ENCODE measurements at places on chromosomes 5 and 9.

DNA sequence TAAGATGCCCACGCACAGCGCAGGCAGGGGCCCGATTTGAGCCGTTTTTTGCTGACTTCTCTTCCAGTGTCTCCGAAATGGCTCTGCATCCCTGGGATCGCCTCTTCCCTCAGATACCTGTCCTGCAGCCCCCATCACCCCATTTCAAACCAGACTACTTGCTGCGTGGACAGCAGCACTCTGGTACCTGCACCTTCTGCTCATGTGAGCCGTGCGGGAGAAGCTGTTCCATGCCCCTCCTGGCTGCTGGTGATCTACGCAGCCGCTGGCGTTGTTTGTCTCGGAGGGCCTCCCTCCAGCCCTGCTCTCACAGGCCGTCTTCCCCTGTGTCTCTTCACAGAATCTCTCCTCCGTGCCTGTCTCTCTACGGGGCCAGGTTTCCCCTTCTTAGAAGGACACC is 13.4 kb downstream of the CEP72 start:
- no peak for DNase-seq

DNA sequence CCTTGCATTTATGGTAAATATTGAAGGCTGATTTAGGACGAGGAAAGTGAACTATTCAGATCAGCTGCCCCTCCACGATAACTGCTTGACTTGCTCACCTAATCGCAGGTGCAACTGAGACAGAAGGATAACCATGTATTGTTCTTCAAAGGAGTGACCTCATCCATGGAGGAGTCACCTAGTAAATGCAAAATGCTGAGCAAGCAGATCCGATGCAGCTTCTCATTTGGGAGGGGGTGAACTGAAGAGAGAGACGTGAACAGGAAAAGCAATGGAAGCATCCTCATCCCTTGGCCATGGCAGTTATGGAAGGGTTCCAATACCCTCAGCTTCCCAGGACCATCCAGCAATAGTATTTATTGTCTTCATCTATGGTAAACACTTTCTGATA is 47.5 kb downstream of the RASGRF2 start:
- no peak for DNase-seq

DNA sequence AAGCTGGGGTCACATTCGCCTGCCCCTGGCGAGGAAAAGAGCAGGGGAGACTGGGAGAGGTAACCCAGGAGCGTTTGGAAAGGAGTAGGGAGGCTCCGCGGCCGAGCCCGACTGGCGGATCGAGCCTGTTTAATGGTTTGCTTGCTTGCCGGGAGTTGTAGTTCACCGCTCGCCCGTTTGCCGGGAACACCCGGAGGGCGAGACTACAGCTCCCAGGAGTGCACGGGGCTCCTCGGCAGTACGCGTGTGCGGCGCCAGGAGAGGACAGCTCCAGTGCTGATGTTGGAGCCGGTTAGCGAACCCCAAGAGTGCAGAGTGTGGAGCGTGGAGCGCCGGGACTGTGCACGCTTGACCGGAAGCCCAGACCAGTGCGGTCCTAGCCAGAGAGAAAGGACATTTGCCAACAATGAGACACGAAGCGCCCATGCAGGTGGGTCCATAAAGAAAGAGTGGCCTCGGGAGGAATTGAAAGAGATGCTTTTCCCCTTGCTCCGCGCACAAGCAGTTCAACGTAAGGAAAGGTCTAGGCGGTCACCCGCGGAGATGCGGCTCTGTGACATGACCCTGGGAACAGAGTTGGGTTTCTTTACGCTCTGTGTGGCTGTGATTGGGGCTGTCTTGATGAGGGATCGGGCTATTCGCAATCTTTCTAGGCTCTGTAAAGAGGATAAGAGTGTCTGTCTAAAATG is at the start of gene RAB3C:
Gene RAB3C, plus strand, starts transcription at position 273 of the 689 bp plus-strand sequence. Its CDS starts 134 bp downstream, at position 407.
- DNase-seq: peak; percentile 86

DNA sequence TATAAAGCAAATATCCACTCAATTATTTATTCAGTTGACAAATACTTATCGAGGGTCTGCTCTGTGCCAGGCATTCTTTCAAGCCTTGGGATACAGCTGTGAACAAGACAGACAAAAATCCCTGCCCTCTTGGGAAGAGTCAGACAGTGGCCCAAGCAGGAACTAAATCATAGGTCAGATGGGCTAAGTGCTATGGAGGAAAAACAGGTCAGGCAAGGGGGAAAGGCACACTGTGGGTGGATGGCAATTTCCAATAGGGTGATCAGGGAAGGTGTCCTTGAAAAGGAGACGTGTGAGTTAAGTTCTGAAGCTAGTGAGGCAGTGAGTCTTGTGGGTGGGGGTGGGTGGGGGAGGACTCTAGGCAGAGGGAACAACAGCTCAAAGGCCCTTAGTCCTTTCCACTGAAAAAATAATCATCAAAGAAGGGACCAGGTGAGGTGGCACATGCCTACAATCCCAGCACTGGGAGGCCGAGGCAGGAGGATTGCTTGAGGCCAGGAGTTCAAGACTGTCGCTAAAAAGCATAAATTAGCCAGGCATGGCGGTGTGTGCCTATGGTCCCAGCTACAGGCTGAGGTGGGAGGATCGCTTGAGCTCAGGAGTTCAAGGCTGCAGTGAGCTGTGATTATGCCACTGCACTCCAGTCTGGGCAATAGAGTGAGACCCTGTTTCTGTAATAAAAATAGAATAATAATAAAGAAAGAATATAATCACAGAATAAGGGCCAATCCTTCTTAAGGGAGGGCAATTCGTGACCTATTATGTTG is 95.2 kb upstream of the CPEB4 start:
- DNase-seq: no peak

DNA sequence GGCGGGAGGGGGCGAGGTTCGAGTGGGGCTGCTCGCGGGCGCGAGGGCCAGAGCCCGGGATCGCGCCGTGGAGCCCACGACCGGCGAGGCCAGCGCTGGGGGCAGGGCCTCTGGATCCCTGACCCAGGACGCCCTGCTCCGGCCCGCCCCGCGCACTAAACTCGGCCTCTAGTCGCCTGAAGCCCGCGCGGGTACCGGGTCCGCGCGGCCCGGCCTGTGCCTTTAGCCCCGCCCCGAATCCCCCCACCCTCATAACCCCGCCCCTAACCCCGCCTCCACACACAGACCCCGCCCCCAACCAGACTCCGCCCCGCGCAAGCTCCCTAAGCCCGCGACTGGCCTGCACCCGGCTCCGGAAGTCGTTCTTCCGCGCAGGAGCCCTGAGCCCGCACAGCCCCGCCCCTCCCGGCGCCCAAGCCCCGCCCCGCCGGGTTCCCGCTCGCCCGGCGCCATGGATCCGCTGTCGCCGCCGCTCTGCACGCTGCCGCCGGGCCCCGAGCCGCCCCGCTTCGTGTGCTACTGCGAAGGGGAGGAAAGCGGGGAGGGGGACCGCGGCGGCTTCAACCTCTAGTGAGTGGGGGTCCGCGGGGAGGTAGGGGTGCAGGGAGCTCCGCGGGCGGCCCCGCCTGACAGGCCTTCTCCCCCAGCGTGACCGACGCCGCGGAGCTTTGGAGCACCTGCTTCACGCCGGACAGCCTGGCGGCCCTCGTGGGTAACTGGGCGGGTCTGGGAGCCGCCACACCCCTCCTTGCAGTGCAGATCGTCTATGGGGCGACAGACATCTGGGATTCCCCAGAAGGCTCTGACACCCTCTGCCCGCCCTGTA is at the start of gene PAXX:
Gene PAXX, plus strand, starts transcription at position 430 of the 826 bp plus-strand sequence. Its CDS starts 22 bp downstream, at position 452.
- peak; percentile 75 for DNase-seq

DNA sequence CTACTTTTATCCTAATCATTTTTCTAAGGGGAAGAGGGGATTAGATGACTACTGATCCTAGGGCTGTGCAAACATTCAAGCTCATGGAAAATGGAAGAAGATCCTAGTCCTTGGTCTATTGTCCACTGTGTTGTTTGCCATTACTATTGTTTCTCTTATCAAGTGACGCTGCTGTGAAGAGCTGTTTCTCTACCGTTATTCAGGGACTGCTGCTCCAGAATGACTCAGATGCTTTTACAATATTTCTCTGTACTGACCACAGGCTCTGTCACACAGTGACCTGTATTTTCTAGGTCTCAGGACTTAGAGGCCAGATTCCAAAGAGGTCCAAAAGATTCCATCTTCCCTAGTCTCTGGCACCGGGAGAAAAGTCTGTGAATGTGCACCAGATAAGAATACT is 159.5 kb upstream of the CHD1 start:
- no peak for DNase-seq

DNA sequence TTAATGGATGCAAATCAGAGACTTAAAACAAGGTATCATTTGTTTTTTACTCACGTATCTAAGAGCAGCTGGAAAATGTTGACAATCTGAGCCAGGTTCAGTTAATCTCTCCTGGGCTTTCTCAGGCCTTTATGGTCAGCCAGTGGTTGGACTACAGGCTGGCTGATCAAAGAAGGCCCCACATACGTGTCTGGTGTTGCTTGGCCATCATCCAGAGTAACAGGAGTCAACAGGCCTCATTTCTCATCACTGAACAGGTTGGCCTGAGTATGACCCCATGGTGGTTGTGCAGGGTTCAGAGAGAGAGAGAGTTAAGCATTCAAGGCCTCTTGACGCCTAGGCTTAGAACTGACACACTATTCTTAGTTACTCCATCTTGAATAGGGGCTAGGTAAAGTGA is 97.0 kb upstream of the VLDLR start:
- DNase-seq: no peak

DNA sequence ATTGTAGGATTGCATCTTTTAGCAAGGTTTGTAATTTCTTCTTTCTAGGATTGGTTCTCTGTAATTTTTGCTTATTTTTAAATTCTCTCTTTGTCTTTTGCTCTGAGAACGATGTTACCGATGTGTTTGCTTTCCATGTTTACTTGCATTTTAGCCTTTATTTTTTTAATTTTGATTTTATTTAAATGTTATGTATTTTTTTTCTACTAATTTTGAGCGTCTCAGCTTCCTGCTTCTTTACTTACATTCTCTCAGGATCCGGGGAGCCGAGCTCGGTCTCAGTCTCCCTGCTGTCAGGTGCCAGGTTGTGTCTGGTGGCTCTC is 20.9 kb downstream of the ANXA2R start:
- DNase-seq: no peak

DNA sequence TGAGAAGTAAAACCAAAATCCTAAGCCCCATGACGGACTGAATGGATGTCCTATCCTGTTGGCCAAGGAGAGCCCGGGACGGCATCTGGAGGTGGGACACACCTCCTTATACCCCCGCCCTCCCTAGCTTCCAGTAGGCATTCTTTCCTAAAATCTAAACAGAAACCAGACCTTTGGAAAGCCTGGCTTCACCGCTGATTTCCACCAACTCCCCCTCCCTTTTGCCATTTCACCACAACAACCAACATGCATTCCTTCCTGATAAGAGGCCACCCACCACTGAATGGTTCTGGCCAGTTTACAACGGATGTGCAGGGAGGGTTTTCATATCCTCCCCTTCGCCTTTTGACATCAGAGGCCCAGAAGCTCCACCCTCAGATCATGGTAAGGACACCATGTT is 9.2 kb upstream of the RARS1 start:
- no peak for DNase-seq

GRCh38 chr5:151675611-151676313 is 11.0 kb downstream of the SPARC start:
- peak; percentile 46 for DNase-seq

GRCh38 chr5:176578391-176578808 is 29.3 kb downstream of the CDHR2 start:
- DNase-seq: peak; percentile 61

GRCh38 chr5:40678026-40678425 is 1.7 kb upstream of the PTGER4 start:
- DNase-seq: no peak

DNA sequence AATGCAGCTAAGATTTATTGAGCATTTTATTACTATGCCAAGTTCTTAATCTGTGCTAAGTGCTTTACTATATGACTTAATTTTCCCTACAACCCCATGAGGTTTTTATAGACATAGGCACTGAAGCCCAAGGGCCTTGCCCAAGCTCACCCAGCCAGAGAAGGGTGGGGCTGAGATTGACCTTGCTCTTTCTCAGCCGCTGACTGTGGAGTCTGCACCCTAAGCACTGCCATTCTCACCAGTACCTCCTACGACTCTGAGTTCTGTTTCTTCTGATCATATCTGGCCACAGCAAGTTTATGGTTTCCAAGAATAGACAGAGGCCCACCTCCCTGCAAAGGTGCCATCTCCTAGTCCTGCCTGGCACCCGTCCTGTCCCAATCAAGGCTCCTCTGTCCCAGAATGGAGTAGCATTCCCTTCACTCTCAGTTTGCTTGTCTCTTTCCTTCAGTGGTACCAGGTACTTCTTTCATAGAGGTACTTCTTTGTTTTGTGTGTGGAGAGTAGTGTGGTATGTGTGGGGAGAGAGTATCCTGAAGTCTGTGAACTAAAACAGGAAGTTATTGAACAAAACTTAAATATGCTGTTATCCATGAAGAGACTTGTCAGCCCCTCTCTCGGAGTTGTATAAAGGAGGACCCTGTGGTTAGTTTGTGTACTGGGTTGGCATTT is 42.6 kb downstream of the CSF1R start:
- DNase-seq: no peak

GRCh38 chr9:78369639-78370219 is 72.8 kb downstream of the PSAT1 start:
- DNase-seq: peak; percentile 35

DNA sequence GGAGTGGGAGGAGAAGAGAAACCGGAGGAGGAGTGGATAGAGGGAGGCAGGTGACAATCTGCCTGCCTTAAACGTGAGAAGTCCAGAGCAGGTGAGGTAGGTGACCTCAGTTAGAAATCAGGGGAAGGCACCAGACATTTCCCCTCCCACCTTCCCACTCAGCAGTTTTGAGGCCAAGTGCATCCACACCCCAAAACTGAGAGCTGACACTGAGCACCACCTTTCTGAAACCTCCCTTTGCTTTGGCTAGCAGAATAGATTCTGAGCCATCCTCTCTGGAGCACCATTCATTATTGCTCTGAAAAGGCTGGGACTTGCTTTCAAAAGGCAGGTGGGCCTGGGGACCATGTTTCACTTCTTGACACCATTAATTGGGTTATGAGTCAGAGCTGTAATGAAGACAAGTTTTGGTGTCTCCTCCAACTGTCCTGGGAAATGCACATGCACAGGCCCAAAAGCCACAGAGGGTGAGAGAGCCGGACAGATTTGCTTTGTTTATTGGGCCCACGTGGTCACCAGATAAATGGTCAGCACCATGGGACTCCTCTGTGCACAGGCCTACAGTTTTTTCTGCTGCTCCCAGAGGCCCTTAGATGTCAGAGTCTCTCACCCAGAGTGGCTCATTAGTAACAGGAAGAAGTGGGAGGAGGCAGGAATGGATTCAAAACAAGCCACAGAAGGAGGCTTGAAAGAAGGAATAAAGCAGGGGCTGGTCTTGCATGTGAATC is 314.7 kb downstream of the TLE1 start:
- DNase-seq: no peak

GRCh38 chr9:87294126-87294525 is 203.5 kb upstream of the DAPK1 start:
- DNase-seq: no peak

- DNase-seq: no peak
Observed at GRCh38 chr5:149583394-149583793, 2.1 kb downstream of the ARHGEF37 start.

DNA sequence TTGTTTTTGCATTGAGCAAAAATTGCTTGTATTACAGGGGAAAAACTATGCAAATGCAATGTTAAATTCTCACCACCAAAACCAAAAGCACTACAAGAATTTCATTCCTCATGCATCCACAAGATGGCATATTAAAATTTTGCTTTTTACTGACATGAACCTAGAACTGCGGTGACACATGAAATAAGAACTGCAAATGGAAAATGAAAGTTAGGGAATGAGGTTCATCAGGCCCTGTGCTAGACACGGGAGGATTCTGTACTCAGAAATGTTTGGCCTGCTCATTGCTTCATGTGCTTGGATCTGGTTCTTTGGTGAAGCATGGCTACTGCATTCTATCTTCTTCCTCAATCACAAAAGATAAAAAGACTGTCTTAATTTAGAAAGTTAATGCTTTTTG is 9.1 kb upstream of the RFK start:
- peak; percentile 29 for DNase-seq

- DNase-seq: no peak
Observed at GRCh38 chr5:131685516-131686171, 50.6 kb upstream of the RAPGEF6 start.

Data from SW 1271 (cell line).